Stimulated activated CD4-positive, alpha-beta T cell treated with anti-CD3 and anti-CD28 coated beads, TNF-alpha, amount 100 ng/mL, for 48 hours (primary cell): ENCODE measurements at places on chromosomes 12 and 14.
A peak's percentile ranks its signal among the peaks of the same experiment; 100 is the strongest.

DNA sequence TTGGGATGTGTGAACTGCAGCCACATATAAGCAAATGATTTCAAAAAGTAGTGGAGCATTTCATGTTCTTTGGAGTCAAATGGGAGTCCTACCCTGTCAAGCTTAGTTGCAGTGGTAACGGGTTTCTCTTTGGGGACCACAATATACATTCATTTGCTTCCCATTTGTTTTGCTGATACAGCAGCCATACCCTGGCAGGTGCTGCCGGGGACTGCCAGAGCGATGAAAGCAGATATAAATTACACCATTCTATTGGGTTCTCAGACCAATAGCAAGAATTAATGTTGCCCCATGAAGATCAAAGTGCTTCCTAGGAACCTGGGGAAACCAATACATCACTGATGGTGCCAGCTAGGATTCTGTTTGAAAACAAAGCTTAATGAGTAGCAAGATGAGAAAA, 1621.5 kb upstream of the FLRT2 start:
- DNase-seq, result no peak

- DNase-seq, result no peak
These were observed 14.6 kb downstream of the NUMB start for GRCh38 chr14:73443758-73444157.

DNA sequence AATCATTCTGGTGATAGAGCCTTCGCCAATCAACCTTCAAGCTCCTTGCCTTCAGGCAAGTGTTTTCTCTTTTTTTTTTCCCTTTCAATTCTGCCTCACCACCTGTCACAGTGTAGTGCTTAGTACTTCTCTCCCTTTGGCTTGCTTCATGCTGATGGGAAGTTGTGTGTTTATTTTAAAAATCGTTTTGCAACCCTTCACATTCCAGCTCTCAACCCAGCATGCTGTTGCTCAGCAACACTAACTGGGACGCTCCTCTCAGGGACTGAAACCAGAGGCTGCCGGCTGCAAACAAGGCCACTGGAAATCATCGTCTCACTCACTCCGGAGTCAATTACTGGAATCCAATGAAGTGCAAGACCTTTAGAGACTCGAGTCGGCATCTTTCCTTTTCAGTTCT, 342.7 kb downstream of the PRKD1 start:
- no peak for DNase-seq

GRCh38 chr12:85457016-85457415, 177.0 kb downstream of the ALX1 start:
- no peak for DNase-seq

DNA sequence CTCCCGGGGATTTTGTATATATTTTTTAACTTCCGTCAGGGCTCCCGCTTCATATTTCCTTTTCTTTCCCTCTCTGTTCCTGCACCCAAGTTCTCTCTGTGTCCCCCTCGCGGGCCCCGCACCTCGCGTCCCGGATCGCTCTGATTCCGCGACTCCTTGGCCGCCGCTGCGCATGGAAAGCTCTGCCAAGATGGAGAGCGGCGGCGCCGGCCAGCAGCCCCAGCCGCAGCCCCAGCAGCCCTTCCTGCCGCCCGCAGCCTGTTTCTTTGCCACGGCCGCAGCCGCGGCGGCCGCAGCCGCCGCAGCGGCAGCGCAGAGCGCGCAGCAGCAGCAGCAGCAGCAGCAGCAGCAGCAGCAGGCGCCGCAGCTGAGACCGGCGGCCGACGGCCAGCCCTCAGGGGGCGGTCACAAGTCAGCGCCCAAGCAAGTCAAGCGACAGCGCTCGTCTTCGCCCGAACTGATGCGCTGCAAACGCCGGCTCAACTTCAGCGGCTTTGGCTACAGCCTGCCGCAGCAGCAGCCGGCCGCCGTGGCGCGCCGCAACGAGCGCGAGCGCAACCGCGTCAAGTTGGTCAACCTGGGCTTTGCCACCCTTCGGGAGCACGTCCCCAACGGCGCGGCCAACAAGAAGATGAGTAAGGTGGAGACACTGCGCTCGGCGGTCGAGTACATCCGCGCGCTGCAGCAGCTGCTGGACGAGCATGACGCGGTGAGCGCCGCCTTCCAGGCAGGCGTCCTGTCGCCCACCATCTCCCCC, 777 bp downstream of the ASCL1 start:
- no peak for DNase-seq

DNA sequence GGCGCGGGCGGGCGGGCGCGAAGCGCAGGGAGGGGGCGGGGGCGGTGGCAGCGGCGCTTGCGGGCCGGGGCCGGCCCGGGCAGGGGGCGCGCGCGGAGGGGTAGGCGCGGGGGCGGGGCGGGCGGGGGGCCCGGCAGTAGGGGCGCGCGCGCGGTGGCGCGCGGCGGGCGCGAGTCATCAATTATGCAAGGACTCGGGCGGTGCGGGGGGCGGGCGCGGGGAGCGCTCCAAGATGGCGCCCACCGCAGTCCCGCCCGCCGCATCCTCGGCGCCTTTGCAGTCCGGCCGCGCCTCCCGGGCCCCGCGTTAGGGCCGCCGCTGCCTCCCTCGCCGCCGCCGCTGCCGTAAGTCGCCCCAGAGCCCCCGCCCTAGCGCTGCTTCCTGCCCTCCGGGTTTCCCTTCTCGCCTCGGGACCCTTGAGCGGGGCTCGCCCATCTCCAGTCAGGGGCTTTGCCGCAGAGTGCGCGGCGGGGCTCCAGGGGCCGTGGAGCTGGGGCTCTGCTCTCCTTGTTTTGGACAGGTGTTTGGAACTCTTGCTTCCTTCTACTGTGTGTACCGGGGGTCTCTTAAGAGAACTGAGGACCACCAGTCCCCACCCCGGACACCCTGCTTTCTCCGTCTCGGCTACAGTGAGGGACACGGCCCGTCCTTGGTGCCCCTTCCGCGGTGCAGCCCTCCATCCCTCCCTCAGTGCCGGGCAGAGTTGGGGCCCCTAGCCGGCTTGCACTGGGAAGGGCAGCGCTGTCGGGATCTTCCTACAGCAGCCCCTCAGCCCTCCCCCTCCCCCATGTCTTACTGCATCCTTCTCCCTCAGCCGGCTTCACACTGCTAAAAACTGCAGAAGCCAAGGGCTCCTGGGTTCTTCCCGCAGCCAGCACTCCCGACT, at the start of gene SCN8A:
SCN8A (plus strand) TSS at position 218 of the 886 bp plus-strand sequence. CDS start 71,585 bp downstream, outside the sequence.
- peak; percentile 49 for DNase-seq

DNA sequence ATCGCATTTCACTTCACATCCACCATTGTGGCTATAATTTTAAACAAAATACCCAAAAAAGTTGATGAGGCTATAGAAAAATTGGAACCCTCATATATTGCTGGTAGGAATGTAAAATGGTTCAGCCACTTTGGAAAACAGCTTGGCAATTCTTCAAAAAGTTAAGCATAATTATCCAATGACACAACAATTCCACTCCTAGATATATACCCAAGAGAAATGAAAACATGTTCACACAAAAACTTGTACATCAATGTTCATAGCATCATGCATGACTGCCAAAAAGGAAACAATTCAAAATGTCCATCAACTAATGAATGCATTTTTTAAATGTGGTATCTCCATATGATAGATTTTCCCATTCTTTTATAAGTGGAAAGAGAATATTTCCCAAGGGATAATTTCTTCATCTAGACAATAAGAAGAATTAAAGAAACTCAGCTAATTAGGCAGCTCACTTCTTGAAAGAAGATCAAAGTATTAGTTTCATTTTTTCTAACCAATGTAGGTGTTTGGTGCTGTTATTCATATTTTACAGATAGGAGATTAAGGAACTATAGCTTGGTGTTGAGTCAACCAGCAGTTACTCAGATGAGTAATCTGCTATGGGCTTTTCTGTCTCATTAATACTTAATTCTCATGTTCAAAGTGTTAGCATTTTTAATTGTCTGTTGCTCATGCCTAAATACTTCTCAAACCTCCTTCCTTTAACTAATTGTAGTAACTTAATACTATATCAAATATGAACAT, 32.8 kb downstream of the YEATS4 start:
- DNase-seq, result no peak

DNA sequence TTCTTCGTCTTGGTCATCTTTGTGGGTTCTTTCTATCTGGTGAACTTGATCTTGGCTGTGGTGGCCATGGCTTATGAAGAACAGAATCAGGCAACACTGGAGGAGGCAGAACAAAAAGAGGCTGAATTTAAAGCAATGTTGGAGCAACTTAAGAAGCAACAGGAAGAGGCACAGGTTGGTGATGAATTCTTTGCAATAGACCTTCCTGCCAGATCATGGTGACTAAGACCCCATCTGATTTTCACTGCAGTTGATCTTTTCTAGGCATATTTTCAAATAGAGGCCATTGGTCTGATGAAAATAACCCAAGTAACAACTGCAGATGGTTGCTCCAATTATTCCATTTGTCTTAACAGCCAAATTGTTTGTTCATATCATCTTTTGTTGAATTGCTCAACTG, 114.4 kb downstream of the SCN8A start:
- DNase-seq, result no peak

DNA sequence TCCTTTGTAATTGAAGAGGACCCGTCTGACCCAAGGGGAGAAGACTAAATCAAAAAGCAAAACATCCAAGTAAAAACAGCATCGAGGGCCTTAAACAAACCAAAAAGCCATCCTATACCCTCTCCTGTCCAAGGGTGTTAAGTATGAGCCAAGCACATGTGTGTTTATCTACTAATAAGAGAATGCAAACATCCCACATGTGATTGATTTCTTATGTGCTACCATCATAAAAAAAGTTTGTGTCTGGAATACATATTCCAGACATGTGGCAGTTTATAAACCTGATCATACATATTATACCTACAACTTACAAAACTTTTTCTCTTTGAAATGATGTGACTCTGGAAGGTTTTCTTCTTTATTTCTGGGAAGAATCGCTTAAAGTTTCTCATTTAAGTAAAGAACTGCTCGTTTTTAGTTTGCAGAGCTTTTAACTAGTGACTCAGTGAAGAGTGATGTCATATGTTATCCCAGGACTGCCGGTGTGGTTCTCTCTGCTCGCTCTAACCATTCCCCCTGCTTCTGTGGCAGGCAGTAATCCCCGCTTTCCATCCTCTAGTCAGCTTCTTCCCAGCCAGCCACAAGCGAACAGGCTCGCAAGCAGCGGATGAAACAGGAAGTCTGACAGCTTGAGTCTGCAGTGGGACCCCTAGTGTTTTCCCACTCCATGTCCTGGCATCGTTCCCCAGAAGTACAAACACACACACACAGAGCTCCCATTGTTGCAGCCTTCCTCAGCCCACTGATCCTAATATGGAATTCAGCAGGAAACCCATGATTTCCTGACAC, 431 bp upstream of the RHOJ start:
- no peak for DNase-seq

GRCh38 chr12:104866291-104866690, 91.8 kb downstream of the SLC41A2 start:
- no peak for DNase-seq

DNA sequence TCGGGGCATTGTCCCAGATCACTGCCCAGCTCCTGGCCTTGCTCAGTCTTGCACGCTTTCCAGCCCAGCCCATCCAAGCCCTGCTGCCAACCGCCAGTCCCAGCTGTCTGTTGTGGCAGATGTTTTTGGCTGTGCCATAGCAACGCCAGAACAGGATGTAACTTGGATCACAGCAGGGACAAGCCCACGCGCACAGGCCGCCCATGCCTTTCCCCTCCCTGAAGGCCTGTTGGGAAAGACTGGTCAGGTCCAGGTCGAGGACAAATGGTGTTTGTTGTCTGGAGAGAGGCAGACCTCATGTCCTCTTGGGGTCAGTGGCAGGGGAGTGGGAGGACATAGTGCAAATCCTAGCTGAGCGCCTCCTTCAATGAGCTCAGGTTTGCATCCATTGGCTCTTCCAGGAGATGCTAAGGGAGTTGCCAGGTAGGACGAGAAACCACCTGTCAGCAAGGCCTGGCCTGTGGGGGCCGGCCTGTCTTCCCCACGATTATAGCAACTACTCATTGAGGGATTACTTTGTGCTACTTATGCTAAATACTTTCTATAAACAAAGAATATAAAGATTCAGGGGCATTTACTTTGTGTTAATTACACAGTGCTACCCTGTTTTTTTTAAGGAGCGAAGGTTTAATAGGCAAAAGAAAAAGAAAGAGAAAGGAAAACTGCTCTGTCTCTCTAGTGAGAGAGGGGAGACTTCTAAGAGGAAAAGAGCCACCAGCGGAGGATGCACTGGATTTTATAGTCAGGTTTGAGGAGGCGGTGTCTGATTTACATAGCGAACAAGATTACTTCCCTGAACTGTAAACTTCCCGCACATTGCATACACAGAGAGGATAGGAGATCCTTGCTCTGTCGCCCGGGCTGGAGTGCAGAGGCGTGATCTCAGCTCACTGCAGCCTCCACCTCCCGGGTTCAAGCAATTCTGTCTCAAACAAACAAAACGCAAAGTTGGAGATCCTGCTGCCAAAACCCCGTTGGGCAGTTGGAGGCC, 42.8 kb upstream of the CORO1C start:
- DNase-seq, result no peak

DNA sequence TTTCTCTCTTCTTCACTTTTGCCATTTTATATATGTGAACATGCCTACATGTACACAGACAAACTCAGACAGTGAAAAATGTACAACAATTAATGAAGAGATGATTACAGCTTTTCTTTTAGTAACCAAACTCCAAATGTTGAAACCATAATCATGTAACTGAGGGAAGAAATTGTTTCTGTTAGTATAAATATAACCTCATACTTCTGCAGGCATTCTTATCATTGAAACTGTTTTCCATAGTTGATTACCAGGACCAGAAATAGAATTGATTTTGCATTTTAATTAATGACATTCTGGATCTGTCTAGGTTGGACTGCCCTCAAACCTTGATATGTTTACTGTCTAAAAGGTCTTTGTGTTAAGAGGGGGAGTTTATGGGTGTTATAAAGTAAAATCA, 3.2 kb downstream of the ANO4 start:
- DNase-seq, result no peak

- no peak for DNase-seq
These were observed 5.0 kb downstream of the REM2 start for GRCh38 chr14:22887990-22888378.

DNA sequence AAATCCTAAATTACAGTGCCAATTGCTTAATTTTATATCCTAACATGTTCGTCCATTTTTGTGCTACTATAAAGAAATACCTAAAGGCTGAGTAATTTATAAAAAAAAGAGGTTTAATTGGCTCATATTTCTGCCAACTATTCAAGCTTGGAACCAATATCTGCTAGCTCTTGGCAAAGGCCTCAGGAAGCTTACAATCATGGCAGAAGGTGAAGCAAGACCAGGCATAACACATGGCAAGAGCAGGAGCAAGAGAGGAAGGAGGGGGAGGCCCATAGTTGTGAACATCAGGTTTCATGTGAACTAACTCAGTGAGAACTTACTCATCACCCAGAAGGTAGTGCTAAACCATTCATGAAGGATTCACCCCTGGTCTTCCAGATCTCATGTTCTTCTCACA, 494.3 kb downstream of the CCER1 start:
- DNase-seq, result no peak

- DNase-seq, result no peak
These were observed 33.9 kb downstream of the SERPINA3 start for GRCh38 chr14:94646066-94646465.

GRCh38 chr14:93299416-93299815, 33.4 kb downstream of the BTBD7 start:
- DNase-seq, result no peak
